ENCODE measurements at places on chromosomes 7 and 10.

DNA sequence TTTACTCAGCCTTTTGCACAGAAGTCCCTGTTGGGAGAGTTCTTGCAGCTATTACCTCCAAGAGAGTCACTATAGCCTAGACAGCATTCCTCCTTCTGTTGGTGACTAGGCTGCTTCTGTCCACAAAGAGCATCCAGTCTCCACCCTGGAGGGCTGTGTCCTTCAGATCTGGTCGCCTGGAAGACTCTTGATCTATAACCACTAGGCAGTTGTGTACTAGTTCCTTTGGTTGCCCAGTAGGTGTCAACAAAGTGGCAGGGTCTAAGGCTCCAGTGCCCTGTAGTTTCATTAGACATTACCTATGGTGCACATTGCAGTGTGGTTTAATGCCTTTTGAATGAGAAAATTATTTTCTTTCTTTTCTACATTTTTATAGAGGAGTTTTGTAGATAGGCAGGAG lies 11.3 kb upstream of the AKR1C2 start:
- DNase-seq: no peak

GRCh38 chr10:77782328-77783061 lies 144.1 kb downstream of the DLG5 start:
- DNase-seq: no peak

DNA sequence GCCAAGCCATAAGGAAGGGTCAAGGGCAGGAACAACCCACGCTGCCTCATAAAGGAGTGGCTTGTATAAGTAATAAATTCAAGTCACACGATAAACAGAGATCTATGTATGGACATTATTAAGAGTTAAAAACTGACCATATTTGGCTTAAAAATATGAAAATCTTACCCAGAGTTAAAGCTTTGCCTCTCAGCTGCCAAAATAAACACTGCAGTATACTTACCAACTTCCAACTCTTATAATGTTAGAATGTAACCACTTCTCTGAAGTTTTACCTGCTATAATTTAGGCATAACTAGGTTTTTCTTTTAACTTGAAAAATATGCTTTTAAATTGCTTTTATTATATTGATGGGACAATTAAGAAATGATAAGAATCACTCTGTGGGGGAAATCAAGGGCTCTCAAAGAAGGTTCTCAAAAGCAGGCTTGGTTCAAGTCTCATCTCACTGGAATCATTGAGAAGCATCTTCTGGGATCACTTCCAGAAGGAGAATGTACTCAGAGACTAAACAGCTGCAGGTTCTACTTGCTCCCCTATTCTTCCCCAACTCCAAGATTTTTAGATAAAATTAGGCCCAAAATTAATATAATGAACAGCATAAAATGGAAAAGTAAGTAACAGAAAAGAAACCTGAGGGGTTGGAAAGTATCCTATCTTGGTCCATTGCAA lies 16.1 kb upstream of the CAV2 start:
- DNase-seq: no peak

- no peak for DNase-seq
Measured at GRCh38 chr7:151884312-151885201, 7.6 kb upstream of the PRKAG2 start.

DNA sequence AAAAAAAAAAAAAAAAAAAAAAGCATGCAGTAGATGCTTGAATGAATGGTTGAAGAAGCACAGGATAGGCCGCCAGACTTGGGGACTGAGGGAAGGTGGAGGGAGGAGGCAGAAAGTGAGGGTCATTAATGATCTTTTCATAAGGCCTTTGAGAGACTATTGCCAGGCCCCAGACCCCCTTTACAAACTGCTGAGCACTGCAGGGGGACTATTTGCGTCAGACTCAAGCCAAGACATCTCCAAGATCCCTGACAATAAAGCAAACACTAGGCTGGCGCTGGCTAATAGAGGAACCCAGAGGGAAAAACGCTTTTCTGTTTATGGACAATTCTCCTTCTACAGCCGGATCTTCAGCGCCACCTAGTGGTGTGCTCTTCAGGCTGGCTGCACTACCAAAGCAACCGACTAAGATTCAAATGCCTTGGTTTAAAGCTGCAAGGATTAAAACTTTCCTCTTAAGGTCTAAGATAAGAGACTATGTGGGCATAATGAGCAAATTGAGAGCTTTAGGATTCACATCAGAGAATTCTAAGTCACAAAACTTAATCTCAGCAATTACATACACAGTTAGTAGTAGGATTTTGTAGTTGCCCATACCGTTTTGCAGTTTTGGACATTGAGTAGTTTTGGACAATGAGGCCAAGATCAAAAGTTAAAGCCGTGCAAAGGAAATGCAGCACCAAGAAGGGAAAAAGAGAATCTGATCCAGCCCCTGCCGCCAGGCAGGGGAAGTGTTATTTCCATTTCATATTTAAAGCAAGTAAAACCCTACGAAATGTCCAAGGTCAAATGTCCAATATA lies 17.9 kb upstream of the AGK start:
- peak; percentile 29 for DNase-seq

DNA sequence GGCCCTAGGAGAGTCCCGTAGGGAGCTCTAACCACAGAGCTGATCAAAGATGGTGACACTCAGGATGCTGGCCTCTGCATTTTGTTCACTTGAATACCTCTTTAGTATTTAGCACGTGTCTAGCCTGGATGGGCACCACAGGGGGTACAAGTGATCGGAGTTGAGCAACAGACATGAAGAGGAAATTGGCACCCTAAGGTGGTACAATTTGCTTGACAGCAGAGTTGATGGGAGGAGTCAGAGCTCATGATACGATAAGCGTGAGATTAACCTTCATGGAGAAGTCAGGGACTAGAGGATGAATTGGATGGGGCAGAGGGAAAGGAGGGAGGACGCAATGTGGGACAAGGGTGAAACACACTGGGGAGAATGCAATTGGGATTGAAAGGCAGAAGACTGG lies 9.9 kb upstream of the ZNF212 start:
- no peak for DNase-seq

- DNase-seq: peak; percentile 7
Measured at GRCh38 chr10:6778992-6779701, 199.1 kb upstream of the PRKCQ start.

DNA sequence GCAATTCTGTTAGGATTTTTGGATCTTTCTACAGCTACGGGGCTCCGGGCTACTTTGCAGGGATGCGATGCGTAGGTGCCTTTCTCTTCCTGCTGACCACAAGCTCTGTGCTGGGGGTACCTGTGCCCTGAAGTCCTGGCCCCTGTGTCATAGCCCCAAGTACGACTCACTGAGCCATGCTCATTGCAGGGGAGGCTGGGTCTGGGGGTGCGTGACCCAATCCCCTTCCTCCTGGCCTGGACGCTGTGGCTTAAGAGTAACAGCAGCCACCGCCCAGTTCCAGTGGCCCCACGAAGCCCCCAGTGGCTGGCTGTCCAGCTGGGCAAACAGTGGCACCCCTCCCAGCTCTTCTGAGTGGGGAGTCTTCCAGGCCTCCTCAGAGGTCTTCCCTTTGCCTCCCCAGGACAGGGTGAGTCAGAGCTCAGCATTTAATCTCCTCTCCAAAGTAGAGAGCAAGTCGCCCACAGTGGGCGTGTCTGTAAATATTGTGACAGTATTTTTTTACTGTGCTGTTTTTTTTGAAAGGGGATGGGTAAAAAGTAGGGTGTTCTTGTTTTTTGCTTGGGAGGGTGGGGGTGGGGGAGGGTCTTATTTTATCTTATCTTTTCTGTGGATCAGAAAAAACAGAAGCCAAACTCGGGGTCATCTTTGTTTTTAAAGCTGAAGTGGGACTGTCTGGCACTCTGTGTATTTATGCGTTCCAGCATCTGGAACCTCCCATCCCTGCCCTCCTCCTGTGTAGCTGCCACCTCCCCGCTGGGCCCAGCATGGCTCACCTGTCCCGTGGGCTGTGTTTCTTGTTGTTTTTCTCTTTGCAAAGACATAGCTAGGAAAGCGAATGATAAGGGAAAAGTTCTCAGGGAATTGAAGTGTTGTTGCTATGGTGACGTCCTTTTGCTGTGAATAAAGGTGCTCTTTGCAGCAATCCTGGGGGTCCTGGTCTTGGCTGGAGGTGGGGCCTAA lies 8.2 kb downstream of the LFNG start:
- peak; percentile 87 for DNase-seq

GRCh38 chr10:10609379-10609955 lies 408.2 kb upstream of the CELF2 start:
- no peak for DNase-seq

- no peak for DNase-seq
Measured at GRCh38 chr10:120271696-120272095, 185.3 kb upstream of the PLPP4 start.

- no peak for DNase-seq
Measured at GRCh38 chr7:46850563-46851330, 731.2 kb downstream of the TNS3 start.

DNA sequence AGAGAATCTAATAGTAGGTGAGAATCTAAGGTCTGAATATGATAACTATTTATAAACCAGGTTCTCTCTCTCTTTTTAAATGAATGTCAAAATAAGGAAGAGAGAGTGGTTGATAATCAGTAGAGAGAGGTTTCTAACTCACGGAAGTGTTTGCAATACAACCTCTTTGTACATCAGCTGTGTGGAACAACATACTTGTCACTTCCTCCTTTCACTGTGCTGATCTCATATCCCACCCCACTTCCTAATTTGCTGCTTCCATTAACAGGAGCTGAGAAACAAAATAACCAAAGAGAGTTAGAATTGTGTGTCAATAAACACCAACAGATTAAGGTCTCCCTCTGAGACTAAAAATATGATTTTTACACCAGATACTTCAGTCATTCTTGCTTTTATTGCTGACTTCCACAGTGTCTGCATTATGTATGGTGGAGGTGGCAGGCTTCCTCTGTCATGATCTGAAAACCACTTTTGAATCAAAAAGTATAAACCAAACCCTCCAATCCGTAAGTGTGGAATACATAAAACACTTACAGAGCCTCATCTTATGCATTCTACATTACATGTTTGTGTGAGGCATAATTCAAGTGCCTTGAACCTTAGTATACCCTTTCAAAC lies 25.0 kb downstream of the CACUL1 start:
- DNase-seq: peak; percentile 77
